ENCODE measurements at places on chromosomes 7 and 10.

- peak; percentile 99 for DNase-seq
Observed at GRCh38 chr7:147412782-147413556, 1177.6 kb upstream of the C7orf33 start.

- no peak for DNase-seq
Observed at GRCh38 chr7:36788825-36789470, 64.7 kb upstream of the AOAH start.

GRCh38 chr7:22429386-22429785 lies 70.6 kb downstream of the STEAP1B start:
- no peak for DNase-seq

- no peak for DNase-seq
Observed at GRCh38 chr10:336247-336646, 201.0 kb downstream of the ZMYND11 start.

- DNase-seq = no peak
Observed at GRCh38 chr7:44631458-44632115, 25.2 kb downstream of the OGDH start.

- DNase-seq = no peak
Observed at GRCh38 chr10:86065711-86066251, 300.8 kb downstream of the GRID1 start.

DNA sequence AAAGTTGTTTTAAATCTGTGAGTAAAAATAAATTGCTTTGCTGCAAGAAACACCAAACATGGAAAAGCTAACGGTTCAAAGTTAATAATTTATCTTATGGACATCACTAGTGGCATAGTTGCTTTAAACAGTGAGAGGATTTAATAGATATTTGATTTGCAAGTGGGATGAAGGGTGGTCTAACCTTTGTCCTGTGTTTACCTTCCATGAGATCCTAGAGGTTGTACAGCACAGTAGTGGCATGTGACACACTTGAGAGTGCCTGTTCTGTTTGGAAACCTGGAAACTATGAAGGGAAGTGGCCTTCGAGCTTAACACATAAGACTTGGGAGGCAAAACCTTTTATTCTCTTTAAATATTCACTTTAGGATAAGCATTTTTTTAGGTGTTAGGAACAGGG lies 16.0 kb downstream of the EGFR start:
- DNase-seq = no peak

DNA sequence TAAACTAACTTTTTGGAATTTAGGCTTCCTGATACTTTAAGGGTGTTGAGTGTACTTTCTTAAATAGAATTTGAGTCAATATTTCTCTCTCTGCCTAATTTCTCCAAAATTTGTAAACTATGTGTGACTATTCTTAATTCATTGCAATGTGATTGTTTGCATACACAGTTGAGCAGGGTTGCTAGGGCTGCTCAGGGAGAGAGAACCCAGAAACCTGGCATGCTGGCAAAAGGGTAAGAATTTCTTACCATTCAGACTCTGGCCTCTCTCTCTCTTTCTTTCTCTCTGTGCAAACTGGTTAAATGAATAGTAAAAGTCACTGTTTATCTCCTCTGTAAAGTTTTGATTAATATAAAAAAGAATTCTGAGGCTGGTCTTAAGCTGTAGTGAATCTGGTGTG lies 51.0 kb upstream of the NAMPT start:
- no peak for DNase-seq

DNA sequence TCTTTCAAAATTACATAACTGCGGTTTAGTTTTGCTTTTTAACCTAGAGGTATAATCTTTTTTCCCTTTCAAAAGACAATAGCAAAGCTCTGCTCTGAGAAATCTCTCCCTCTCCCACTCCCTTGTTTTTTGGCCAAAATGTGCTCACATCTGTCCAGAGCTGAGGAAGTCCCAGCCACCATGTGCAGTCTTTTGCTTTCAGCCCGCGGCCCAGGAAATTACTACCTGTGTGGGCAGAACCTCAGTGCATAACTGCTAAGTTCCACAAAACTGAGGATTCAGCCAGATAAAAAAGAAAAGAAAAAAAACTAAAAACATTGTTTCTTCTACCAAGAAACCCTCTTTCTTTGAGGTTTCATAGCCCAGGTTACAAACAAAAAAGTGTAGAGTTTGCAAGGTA lies 115.0 kb upstream of the HGF start:
- DNase-seq = no peak

- no peak for DNase-seq
Observed at GRCh38 chr10:12463459-12463838, 114.1 kb downstream of the CAMK1D start.

DNA sequence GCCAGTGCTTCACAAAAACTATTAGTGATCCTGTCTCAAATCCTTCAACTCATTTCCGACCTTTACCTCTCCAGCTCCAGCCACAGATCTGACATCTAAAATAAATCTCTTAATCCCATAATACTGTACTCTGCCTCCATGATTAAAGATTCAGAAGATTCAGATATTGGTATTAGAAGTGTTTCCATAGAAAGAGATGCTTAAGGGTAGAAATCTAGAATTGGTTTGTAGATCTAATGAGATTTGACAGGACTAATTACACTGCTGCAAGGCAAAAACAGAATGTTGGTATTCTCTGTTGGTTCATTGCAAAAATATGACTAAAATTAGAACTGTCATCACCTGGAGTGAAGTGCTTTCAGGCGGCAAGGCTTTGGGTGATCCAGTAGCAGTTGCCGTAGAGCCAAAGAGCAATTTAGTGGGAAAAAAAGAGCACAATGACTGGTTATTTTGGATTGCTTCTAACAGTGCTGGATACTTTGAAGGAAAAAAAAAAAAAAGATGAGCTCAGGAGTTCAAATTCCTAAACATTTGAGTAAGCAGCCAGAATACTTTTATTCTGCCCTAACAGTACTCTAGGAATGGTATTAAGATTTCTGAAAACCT lies 940.1 kb upstream of the SORCS1 start:
- peak; percentile 18 for DNase-seq

DNA sequence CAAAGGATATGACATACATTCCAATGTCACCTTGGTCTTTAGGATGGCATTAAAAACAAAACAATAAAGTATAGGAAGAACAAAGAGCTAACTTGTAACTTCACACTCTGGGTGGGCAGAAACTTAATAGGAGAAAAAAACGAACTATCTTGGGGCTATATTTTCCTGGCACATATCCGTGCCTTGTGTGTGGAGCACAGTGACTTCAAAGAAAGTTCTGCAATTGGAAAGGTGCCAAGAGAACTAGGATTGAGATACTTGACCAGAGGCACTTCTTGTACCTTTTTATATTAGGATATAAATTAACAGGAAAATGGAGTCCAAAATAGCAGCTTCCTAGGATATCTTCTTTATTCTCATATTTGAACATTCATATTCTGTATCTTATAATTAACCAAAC lies 148.4 kb downstream of the SEMA3D start:
- DNase-seq = no peak

DNA sequence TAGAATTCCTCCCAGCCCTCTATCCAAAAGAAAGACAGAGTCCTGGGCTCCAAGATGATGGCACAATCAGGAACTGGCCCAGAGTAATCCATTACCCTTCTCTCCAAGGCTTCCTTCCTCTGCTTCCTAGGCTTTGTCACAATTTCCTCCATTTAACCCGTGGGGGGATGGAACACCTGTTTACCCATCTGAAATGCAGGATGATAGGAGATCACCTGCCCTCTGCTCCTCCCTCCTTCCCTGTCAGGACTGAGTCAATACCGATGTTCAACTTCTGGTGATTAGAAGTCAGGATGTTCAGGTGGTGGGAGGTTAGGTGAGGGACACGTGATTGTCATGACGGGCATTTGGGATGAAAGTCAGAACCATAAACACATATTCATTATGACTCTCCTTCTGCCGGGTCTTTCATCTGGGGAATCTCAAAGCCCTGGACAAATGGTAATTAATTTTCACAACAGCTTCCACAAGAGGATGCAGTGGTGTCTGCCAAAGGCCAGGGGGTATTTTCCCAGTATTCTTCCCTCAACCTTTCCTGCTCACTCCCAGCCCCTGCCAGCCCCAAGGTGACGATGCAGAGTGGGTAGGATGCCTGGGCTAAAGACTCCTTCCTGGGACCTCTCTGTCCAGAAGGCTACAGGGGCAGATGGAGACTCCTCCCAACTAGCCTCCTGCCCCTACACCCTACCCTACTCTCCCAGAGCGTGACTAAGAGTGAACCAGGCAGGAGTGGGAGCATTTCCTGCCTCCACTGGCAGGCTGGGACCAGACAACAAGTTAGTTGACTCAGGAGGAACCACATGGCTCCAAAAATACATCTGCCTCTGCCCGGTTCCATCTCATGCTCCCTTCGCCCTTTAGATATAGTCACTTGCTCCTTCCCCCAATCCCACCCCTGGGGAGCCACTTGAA lies 27.9 kb downstream of the DUSP5 start:
- peak; percentile 65 for DNase-seq

GRCh38 chr7:39589323-39590111 lies 23.3 kb downstream of the YAE1 start:
- peak; percentile 88 for DNase-seq

- no peak for DNase-seq
Observed at GRCh38 chr7:97770850-97771249, 39.0 kb downstream of the TAC1 start.

- peak; percentile 35 for DNase-seq
Observed at GRCh38 chr7:149716007-149716931, 57.1 kb downstream of the ZNF467 start.

- peak; percentile 97 for DNase-seq
Observed at GRCh38 chr7:132065193-132065988, 509.0 kb upstream of the PODXL start.

- no peak for DNase-seq
Observed at GRCh38 chr7:112036071-112036470, 170.1 kb downstream of the DOCK4 start.

DNA sequence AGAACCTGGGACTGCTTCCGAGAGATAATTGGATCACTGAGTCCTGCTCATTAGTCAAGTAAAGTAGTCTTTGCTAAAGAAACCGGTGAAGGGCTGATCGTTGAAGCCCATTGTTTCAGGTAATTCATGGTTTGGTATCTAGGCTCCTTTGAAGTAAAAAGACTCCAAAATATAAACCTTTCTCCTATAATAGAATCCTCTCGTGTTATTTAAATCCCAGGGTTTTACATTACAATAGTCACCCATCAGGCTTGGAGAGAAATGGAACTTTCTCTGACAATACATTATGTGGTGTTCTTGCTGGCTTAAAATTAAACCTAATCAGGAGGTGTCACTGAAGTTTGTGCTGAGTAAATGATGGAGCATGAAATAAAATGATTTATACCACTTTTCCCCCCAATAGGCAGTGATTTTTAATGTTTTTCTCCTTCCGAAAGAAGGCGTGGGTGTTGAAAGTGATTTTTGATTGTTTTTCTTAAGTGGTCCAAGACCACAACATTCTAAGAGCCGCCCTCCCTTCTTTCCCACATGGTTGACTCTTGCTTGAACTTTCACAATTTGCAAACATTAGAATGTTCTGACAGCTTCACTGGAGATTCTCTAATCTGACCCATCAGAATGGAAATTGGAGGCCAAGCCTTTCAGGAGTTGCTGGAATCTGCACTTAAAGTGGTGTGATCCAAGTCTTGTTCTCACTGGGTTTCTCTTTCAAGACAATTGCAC lies 44.2 kb downstream of the LRMDA start:
- peak; percentile 69 for DNase-seq

DNA sequence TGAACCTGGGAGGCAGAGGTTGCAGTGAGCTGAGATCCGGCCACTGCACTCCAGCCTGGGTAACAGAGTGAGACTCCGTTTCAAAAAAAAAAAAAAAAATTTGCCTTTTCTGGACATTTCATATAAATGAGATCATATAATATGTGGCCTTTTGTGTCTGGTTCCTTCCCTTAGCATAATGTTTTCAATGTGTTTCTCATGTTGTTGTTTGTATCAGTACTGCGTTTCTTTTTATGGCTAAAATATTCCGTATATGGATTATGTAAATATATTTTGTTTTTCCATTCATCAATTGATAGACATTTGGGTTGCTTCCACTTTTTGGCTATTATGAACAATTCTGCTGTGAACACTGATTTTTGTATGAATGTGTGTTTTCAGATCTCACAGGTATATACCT lies 257.6 kb downstream of the CCDC3 start:
- no peak for DNase-seq

DNA sequence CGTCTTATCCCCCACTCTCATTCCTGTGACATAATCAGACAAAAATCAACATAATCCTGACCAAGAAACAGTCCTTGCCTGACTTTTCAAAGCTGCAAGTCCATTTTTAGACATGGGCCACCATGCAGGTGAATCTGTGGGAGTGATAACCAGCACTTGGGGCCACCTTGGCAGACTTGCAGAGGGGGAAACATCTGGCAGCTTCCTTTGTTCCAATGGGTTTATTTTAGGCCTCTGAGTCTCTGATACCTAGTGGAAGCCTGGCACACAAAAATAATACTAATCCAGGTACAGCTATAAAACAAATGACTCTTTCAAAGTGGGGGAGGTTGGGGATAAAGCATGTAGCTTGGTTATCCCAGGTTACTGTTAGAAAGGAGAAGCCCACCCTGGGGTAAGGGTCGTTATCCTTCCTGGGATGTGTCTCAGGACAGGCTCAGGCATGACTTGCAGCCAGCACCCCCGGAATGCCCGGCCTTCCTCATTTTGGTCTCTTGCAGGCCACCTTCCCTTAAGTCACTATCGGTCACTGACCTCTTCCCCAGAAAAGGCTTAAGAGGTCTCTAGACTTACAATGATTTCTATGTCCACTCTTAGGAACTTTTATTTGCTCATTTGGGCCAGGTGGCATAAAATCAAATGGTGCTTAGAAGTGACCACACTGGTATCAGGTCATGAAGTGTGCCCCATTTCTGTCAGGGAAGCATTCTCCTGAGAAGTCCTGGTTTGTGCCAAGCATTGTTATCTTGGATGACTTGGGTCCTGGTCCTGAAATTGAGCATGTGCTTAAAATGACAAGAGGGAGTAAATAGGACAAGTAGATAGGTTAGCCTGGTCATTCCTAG lies 37.6 kb downstream of the EEPD1 start:
- no peak for DNase-seq

DNA sequence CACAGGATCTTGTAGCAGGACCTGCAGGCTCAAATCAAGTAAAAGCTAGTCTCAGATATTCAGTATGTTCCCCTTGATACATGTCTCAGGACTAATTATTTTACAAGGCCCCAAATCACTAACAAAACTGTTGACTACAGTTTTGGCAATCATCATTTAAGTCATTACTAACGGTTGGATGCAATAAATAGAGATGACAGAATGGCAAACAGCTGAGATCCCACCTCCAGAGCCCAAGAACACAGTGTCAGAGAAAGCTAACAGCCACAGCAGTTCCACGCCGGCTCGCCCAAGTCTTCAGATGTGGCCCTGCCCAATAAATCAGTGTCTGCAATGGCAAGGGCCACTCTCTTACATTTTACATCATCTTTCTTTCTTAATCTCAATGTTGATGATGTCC lies 87.6 kb downstream of the CTBP2 start:
- DNase-seq = no peak

GRCh38 chr10:89344156-89344555 lies 16.4 kb downstream of the IFIT3 start:
- no peak for DNase-seq

- no peak for DNase-seq
Observed at GRCh38 chr7:44519546-44519945, 21.6 kb downstream of the NPC1L1 start.

GRCh38 chr7:17142831-17143541 lies 155.5 kb upstream of the AHR start:
- peak; percentile 25 for DNase-seq
